ENCODE measurements at places on chromosomes 16 and 17. TPM values are rescaled to one million over a fixed set of nuclear protein-coding genes. Genes with fewer than 3 reads are reported as not detected.

KRTAP3-2 gene
- total RNA-seq, result not detected

SPEM1 gene
- total RNA-seq, result not detected

PIK3R6 gene
- total RNA-seq, result 1.9 TPM

PAM16 gene
- 33.2 TPM for total RNA-seq

NACA2 gene
- total RNA-seq, result 0.19 TPM

TEFM gene
- 18.7 TPM for total RNA-seq

CBFB gene
- 54.3 TPM for total RNA-seq

PEMT gene
- total RNA-seq, result 67.8 TPM

DBNDD1 gene
- 0.52 TPM for total RNA-seq

BOLA2 gene
- 10.6 TPM for total RNA-seq

RPA1 gene
- total RNA-seq, result 33.9 TPM

WFIKKN1 gene
- 0.33 TPM for total RNA-seq

LRRC75A gene
- total RNA-seq, result 1.6 TPM

ADGRG1 gene
- 5.1 TPM for total RNA-seq

C1QTNF8 gene
- not detected for total RNA-seq

CRYBA1 gene
- 0.38 TPM for total RNA-seq

PPP1R27 gene
- 0.28 TPM for total RNA-seq

UMOD gene
- total RNA-seq, result 0.28 TPM

CLEC19A gene
- 0.05 TPM for total RNA-seq

SCGB1C2 gene
- not detected for total RNA-seq

PYY gene
- 0.57 TPM for total RNA-seq

PRAC1 gene
- total RNA-seq, result not detected

CBLN1 gene
- 1.3 TPM for total RNA-seq

EPN3 gene
- total RNA-seq, result 2.2 TPM

FNDC8 gene
- not detected for total RNA-seq

CLEC18C gene
- 0.05 TPM for total RNA-seq

CAMKK1 gene
- 4.9 TPM for total RNA-seq

CSH2 gene
- 1.0 TPM for total RNA-seq

SOX15 gene
- total RNA-seq, result 0.94 TPM

RHBDF1 gene
- total RNA-seq, result 1.9 TPM

CHST4 gene
- total RNA-seq, result 0.24 TPM

ATP1B2 gene
- total RNA-seq, result 0.05 TPM

KATNIP gene
- total RNA-seq, result 6.8 TPM

HEATR9 gene
- total RNA-seq, result 0.05 TPM

SLC16A11 gene
- 0.52 TPM for total RNA-seq

AATK gene
- total RNA-seq, result 0.24 TPM

EXOC3L1 gene
- 0.57 TPM for total RNA-seq

ANKRD40CL gene
- total RNA-seq, result not detected
